ENCODE measurements at places on chromosomes 1 and 21.
A peak's percentile ranks its signal among the peaks of the same experiment; 100 is the strongest.

- DNase-seq = no peak
These were observed 81.9 kb downstream of the SIPA1L2 start for GRCh38 chr1:232547938-232548484.

GRCh38 chr1:81233591-81233990 is 567.1 kb upstream of the ADGRL2 start:
- DNase-seq = no peak

- DNase-seq = no peak
These were observed 414.2 kb downstream of the KCNT2 start for GRCh38 chr1:196193896-196194559.

DNA sequence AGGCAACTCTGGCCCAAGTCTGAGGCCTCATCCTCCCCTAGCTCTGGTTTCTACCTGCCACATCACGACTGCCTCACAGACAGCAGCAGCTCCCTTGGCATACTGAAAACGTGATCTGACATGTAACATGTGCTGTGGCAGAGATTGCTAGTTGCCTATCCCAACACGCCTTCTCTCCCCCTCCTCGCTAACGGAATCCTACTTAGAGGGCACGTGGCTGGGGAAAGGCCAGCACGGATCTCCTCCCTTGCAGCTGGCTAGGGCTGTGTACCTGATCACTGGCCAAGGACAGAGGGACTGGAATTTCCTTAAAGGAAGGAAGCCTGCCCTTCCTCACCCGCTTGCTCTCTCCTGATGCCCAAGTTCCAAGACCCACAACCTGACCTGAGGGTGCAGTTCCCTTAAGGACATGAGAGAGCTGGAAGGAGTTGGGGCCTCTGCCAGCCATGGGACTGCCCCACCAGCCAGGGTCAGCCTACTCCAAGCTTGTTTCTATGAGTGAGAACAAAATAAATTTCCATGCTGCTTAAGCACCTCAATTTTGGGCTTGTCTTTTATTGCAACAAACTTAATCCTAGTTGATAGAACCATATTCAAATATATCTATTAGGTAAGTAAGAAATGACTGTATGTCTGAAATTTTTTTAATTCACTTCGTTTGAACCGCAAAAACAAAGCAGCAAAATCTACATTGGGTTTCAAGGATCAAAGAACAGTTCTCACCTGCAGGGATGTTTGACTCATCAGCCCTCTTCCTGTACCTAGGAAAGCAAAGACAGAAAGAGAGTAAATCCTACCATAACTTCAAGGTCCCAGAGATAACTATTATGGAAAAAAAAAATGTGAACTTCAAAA is 7.2 kb downstream of the SETD4 start:
- DNase-seq = no peak

GRCh38 chr21:38925923-38926322 is 120.2 kb downstream of the ETS2 start:
- peak; percentile 94 for DNase-seq

DNA sequence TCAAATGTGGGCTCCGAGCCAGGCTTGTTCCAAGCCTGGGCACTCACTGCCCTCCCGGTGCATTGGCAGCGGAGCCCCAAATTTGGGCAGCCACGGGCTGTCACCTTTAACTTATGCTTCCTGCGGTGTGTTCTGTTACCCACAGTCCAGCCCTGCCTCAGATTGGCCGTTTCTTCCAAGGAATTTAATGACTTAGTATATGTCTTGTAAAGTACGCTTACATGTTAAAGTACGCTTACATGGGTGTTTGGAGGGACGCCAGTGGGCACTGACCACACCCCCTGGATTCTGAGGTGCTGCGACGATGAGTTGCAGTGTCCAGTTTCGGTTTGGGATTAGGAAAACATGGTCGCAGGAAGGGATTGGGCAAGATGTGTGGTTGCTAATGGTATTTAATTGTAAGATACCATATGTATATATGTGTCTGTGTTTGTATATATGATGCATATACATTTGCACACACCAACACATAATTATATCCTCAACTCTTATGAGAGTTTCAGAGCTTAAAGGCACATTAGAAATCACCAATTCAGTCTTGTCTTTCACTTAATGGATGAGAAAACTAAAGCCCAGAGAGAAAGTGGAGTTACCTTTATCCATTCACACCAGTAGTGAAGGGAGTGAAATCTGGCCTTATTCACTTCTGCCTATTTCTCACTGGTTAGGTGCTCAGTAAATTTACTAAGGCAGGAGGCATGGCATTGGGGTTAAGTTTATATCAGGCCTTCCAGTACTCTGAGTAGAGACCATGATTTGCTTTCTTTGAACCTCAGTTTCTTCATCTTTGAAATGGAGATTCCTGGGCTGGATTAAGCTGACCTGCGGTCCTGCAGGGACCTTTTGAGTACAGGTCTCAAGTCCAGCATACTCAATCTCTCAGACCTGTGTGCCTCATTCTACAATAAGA is 1.0 kb downstream of the SMYD2 start:
- DNase-seq = peak; percentile 73

DNA sequence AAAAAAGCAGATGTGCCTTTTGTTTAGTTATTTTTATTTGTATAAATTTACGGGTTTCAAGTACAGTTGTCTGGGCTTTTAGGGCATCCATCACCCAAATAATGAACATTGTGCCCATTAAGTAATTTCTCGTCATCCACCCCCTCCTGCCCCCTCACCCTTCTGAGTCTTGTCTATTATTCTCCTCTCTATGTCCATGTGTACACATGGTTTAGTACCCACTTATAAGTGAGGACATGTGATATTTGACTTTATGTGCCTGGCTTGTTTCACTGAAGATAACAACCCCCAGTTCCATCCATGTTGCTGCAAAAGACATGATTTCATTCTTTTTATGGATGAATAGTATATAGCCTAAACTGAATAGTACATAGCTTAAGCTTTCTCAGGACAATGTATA is 189.2 kb downstream of the ZP4 start:
- DNase-seq = no peak

DNA sequence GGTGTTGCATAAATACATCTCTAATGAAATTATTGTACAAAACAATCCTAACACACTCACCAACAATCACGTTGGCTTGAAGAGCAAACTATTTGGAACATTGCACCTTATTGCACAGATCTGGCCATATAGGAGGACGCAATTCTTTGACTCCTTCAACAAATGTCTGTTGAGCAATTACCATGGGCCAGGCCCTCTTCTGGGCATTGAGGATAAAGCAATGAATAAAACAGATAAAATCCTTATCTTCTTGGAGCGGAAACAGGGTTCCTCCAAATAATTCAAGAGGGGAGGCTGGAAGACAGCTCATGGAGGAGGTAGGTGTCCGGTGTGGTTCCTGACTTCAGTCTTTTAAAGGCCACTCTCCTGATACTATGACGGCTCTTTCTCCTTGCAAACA is 43.3 kb downstream of the PAX7 start:
- DNase-seq = no peak

DNA sequence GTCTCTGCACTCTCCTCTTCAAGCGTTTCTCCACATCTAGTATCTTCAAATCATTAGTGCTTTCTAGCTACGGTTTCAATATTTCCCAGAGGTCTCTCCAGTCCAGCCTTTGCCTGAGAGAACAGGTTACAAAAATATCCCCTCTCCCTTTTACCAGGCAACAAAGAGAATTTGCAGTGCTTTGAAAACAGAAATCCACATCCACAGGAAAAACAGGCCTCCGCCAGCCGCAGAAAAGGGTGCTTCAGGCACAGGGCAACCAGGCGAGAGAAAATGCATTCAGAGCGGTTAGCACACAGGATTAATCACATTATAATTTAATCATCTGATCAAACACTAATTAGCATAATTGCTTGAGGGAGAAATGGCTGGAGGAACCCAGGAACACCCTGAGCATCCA is 13.8 kb downstream of the DSCAM start:
- no peak for DNase-seq

- no peak for DNase-seq
These were observed 68.7 kb downstream of the CASZ1 start for GRCh38 chr1:10727751-10728232.

DNA sequence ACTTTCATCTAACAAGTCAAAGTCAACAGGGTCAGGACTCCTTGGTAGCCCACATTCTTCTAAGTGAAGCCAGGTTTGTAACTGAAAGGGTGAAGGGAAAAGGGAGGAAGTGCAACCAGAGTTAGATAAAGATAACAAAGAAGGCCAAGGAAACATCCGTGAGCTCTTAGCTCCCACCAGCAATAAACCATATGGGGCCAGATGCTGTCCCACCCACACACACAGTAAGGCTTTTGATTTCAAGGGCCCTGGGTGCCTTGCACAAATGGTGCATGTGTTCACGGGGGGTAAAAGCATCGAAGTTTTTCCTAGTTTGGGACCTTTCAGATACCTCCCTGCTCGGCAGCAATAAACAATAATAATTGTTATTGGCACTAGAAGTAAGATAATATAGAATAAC is 5.1 kb upstream of the TIAM1 start:
- DNase-seq = no peak

- DNase-seq = no peak
These were observed 36.3 kb downstream of the SMYD2 start for GRCh38 chr1:214317300-214317699.

DNA sequence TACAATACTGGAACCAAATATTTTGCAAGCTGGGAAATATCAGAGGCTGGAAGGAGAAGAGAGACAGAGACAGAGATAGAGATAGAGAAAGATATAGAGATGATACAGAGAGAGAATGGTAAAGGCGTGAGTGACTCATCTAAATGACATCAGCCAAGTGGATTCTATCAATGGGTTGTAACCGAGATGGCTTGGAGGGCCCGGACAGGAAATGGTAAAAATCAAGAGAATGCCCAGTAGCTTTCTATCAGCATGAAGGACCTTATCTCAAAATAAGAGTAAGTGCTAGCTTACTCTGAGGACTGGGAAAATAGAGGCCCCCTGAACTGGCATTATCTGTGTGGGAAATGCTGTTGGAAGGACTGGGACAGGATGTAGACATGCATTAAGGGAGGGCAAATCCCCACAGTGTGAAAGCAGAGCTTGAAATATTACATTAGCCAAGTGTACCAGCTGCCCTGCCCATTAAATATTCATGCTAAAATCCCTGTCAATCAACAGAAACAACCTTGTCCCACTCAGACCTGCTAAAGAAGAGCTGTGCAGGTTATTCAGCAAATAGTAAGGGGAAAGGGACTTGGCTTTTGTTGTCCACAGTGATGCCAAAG is 76.6 kb upstream of the ZNF644 start:
- DNase-seq = peak; percentile 15

GRCh38 chr1:112528076-112528475 is 19.3 kb downstream of the WNT2B start:
- no peak for DNase-seq

- DNase-seq = peak; percentile 62
These were observed 5.2 kb downstream of the IRF2BP2 start for GRCh38 chr1:234604495-234605398.

DNA sequence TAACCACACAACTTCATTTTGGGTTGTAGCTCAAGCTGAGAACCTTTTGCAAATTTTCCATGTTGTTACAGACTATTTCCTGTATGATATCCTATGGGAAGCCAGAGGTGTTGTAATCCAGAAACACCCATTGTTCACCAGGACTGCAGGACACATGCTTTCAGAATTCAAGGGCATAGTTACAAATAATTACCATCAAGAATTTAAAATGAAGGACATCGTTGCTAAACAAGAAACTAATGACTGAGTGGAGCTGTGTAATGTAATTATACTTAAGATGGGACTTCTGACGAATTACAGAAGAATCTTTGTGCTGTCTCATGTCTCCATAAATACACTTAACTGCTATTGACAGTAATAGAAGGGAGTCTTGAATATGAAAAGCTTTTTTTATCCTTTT is 47.6 kb upstream of the HOOK1 start:
- DNase-seq = peak; percentile 56

DNA sequence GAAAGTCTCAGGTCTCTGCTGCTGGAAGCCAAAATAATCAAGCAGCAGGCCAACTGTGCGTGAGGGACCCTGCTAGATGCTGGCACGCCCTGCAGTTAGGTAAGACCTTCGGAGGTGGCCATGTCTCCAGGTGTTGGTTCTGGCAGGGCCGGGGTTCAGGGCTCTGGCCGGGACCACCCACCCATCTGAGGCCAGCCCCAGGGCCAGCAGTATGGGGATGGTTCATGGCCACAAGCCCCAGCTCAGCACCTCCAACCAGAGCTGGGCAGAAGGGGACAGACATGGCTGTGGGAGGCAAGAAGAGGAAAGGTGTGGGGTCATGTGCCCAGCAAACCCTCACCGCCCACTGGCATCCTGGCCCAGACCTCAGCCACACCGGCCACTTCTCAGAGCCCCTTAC is 23.3 kb downstream of the LRP8 start:
- no peak for DNase-seq

DNA sequence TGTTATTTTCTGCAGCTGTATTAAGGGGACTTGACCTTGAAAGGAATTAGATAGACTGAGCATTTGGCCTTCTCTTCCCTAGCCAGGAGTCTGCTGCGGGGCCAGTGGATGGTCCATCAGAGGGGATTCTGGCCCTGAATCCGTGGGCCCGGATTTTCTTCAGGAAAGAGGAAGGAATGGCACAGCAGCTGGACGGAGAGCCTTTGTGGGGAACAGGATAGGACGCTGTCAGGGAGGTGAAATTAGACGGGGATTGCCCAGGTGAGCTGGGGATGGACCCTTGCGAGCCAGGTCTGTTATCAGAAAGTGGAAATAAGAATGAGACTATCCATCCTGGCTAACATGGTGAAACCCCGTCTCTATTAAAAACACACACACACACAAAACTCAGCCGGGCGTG is 1.7 kb upstream of the C2CD2 start:
- DNase-seq = no peak

GRCh38 chr1:236689713-236690569 is 3.6 kb downstream of the ACTN2 start:
- no peak for DNase-seq

- DNase-seq = no peak
These were observed 222.1 kb downstream of the GRIK1 start for GRCh38 chr21:29717659-29718058.

DNA sequence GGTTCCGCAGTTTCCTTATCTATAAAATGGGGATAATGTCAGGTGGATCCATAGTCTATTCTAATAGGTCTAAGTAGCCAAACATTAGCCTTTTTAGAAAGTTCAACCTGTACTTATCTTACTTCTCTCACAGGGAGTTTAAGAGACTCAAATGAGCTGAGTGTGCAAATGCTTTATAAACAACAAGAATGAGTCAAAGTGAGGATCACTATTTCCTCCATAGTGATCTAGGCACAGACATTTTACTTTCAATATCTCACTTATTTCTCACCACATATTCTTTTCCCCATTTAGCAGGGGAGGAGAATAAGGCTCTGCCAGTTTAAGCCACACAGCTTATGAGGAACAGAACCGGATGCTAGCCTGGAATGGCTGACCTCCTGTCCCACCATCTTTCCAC is 92.1 kb upstream of the LMO4 start:
- no peak for DNase-seq
